ENCODE measurements at places on chromosomes 7 and 10. TPM values are rescaled to one million over a fixed set of nuclear protein-coding genes. Genes with fewer than 3 reads are reported as not detected.

GRCh38 chr10:50398381-50398780, 147.1 kb upstream of the ASAH2 start:
- peak; percentile 44 for DNase-seq
- H3K4me1 ChIP-seq = peaks cover 10% of the 10 kb centered on the region
- no peak overlapping the region for H3K4me3 ChIP-seq
- no peak overlapping the region for H3K27ac ChIP-seq
- no peaks in the 10 kb centered on the region for H3K27me3 ChIP-seq
- H3K36me3 ChIP-seq = no peaks in the 10 kb centered on the region

DNA sequence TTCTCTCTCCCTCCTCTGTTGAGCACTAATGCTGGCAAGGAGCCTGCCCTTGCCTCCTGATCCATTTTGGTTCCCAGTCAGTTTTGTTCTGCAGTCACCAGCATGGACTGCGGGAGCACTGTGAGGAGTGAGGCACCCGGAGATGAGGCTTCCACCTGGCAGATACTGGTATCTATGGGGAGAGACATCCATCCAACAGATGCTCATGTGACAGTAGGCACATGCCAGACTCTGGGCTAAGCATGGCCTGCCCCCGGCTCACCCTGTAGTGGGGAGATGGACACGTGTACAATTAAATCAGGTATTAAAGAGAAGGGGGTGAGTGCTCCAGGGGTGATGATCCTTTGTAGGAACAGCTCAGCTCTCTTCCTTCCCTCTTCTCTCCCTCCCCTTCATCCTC, 74.0 kb upstream of the PODXL start:
- DNase-seq = no peak
- H3K4me3 ChIP-seq = no peak overlapping the region
- no peaks in the 10 kb centered on the region for H3K36me3 ChIP-seq
- peaks cover 52% of the 10 kb centered on the region for H3K4me1 ChIP-seq
- peak overlapping the region; percentile 77 for H3K27ac ChIP-seq
- H3K27me3 ChIP-seq = no peaks in the 10 kb centered on the region

DNA sequence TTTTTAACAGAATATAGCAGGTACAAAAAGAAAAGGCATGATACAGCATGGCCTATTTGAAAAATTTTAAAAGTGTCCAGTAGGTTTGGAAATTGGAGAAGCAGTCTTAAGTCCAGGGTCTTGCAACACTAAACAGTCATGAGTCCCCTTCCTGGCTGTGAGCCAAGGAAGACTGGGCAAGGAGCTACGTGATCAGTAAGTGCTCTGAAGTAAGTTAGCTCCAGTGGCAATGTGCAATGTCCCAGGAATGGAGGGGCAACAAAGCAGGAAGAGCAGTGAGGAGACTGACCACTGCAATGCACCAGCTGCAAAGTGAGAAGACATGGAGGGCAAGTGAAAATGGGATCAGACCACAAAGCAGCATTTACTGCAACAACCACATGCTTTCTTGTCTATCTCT, 72.9 kb upstream of the GRID1 start:
- H3K36me3 ChIP-seq = peaks cover 29% of the 10 kb centered on the region
- H3K27ac ChIP-seq = no peak overlapping the region
- no peaks in the 10 kb centered on the region for H3K27me3 ChIP-seq
- no peak overlapping the region for H3K4me3 ChIP-seq
- no peak for DNase-seq

DNA sequence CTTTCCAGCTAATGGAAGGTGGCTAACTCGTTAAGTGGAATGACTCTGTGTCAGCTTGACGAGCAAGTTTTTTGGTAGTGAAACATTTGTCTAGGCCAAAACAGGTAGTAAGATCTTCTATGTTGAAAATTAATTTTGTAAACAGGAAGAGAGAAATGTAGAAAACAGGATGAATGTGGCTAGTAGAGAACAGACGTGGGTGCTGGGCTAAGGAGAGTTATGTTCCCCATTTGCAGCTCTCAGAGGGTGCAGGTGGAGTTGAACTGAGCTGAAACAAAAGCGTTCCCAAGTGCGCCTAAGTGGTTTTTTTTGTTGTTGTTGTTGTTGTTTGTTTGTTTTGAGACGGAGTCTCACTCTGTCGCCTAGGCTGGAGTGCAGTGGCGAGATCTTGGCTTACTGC, 59.5 kb upstream of the SRPK2 start:
- no peaks in the 10 kb centered on the region for H3K36me3 ChIP-seq
- no peaks in the 10 kb centered on the region for H3K4me1 ChIP-seq
- no peak overlapping the region for H3K4me3 ChIP-seq

DNA sequence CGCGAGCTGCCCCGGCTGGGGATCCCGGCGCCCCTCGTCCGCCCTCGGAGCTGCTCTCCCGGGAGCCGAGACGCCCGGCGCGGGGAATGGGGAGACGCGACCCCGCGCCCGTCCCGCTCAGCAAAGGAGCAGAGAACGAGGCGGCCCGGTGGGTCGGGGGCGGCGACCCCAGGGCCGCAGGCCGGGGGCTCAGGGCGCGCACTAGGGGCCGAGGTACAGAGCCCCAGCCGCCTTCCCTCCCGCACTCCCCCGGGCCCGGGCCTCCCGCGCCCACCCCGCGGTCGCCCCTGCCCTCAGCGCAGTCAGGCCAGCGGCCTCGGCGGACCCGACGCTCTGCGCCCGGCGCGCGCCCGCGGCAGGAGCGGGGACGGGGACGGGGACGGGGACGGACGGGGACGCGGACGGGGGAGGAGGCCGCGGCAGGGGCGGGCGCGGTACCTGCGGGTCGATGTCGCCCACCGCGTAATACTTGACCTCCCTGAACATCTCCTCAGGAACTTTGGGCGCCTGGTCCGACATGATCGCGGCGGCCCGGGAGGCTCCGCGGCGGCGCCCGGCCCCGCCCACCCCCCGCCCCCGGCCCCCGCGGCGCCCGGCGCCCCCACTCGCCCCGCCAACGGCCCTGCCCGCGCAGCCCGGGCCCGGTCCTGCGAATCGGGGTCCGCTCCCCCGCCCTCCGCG, 373 bp downstream of the PAXIP1 start:
- no peaks in the 10 kb centered on the region for H3K27me3 ChIP-seq
- peaks cover 11% of the 10 kb centered on the region for H3K4me1 ChIP-seq
- H3K27ac ChIP-seq = no peak overlapping the region
- peaks cover 3% of the 10 kb centered on the region for H3K36me3 ChIP-seq

- H3K27me3 ChIP-seq = no peaks in the 10 kb centered on the region
- H3K4me3 ChIP-seq = no peak overlapping the region
- DNase-seq = no peak
Observed at GRCh38 chr7:131097662-131098376, 229.9 kb upstream of the MKLN1 start.

GRCh38 chr7:130894146-130894908, 160.3 kb upstream of the KLF14 start:
- H3K27me3 ChIP-seq = no peaks in the 10 kb centered on the region
- H3K4me3 ChIP-seq = no peak overlapping the region
- peak overlapping the region; percentile 62 for H3K27ac ChIP-seq

- no peaks in the 10 kb centered on the region for H3K4me1 ChIP-seq
- no peak overlapping the region for H3K27ac ChIP-seq
- no peak for DNase-seq
- H3K36me3 ChIP-seq = no peaks in the 10 kb centered on the region
Observed at GRCh38 chr10:100600218-100600617, 64.5 kb downstream of the HIF1AN start.

- no peaks in the 10 kb centered on the region for H3K36me3 ChIP-seq
- H3K4me1 ChIP-seq = peaks cover 7% of the 10 kb centered on the region
Observed at GRCh38 chr7:134548877-134549276, at the start of gene AKR1B15. Gene AKR1B15, plus strand, starts transcription at chr7:134549110. Its CDS starts 15,510 bp downstream, at chr7:134564620.

DNA sequence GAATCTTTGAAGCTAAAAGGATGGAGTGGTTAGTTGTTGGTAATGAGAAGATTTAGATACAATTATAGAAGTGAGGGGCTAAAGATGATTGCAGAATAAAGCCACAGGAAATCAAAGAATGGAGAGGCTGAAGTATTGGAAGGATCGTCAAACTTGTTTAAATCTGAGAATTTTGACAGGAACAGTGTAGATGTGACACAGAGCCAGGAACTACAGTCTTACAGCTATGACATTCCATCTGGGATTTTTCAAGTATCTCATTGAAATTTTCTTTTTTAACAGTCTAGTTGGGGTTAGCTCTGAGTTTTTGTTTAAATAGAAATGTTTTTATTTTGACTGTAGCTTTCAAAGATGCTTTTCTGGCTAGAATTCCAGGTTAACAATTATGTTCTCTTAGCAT, 181.4 kb downstream of the NRG3 start:
- H3K4me3 ChIP-seq = no peak overlapping the region
- H3K36me3 ChIP-seq = no peaks in the 10 kb centered on the region
- no peak overlapping the region for H3K27ac ChIP-seq
- no peak for DNase-seq
- no peaks in the 10 kb centered on the region for H3K4me1 ChIP-seq

DNA sequence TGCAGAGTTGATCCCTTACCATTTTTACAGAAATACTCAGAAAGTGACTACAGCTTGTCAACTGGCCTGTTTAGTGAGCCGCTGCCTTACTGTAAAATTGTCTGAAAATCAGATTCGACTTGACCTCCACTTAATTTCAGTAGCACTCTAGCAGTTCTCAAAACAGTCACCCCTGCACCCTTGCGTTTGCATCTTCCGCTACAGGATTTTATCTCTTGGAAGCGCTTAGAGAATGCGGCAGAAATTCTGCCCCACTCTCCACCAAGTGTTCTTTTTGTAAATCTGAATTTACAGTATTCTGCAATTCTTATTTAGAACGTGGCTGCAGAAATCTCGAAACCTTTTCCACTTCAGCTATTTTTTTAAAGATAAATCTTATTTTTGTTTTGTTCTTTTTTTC, 1.9 kb upstream of the TWIST1 start:
- peaks cover 13% of the 10 kb centered on the region for H3K4me1 ChIP-seq
- no peak for DNase-seq
- H3K27ac ChIP-seq = no peak overlapping the region
- peaks cover 77% of the 10 kb centered on the region for H3K27me3 ChIP-seq

DNA sequence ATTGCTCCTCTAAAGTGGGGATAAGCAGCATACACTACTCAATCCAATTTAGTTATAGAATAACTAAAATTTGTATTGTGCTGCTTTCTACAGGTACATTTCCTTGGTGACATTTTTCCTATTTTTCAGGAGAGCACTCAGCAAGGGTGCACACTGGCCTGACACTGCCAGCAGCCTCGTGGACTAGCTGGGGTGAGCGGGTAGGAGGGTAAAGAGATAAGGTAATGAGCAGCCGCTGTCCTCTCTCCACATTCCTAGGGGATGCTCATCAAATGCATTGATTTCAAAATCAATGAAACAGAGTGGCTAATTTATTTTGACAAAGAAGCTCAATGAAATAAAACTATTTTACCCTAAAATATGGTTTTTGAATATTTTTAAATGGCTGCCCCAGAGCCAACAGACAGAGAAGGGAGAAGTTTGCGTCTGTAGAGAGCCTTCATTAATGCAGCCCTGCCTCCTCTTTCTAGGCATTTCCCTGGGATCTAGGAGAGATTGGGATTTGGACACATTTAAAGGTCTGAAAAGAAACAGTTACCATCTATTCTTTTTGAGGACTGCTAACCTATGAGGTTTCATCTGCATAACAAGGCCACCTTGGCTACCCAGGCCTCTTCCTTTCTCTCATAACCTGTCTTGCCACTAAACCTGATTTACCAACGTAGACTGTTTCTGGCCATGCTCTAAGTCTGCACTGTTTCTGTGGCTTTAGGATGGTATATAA, 561.0 kb downstream of the IPMK start:
- no peak for DNase-seq
- H3K36me3 ChIP-seq = no peaks in the 10 kb centered on the region
- no peaks in the 10 kb centered on the region for H3K27me3 ChIP-seq
- H3K27ac ChIP-seq = no peak overlapping the region

DNA sequence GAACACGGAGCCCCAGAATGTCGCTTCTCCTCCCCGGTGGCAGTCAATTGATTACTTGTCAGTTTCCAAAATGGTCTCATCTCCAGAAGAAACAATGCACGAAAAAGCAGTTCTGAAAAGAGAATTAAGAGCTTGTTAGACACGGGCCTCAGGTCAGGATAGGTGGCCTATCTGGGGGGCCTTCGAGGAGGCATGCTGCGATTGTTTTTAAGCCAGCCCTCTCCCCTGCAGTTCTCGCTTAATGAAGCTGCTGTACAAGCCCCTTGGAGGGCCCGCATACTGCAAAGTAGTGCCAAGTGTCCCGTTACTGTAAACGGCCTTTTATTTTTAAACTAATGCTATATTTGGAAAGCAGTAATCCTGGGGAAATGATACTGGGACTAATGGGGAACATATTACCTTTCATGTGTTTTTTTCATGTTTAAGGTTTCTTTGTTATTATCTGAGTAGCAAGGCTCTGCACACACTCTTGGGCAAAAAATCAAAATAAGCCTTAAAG, 114.8 kb upstream of the TCF7L2 start:
- no peak overlapping the region for H3K4me3 ChIP-seq
- no peaks in the 10 kb centered on the region for H3K4me1 ChIP-seq
- no peaks in the 10 kb centered on the region for H3K27me3 ChIP-seq

GRCh38 chr7:12289996-12290395, 78.9 kb downstream of the TMEM106B start:
- peaks cover 4% of the 10 kb centered on the region for H3K27me3 ChIP-seq
- no peak overlapping the region for H3K27ac ChIP-seq
- H3K36me3 ChIP-seq = no peaks in the 10 kb centered on the region
- no peak overlapping the region for H3K4me3 ChIP-seq
- no peak for DNase-seq

DNA sequence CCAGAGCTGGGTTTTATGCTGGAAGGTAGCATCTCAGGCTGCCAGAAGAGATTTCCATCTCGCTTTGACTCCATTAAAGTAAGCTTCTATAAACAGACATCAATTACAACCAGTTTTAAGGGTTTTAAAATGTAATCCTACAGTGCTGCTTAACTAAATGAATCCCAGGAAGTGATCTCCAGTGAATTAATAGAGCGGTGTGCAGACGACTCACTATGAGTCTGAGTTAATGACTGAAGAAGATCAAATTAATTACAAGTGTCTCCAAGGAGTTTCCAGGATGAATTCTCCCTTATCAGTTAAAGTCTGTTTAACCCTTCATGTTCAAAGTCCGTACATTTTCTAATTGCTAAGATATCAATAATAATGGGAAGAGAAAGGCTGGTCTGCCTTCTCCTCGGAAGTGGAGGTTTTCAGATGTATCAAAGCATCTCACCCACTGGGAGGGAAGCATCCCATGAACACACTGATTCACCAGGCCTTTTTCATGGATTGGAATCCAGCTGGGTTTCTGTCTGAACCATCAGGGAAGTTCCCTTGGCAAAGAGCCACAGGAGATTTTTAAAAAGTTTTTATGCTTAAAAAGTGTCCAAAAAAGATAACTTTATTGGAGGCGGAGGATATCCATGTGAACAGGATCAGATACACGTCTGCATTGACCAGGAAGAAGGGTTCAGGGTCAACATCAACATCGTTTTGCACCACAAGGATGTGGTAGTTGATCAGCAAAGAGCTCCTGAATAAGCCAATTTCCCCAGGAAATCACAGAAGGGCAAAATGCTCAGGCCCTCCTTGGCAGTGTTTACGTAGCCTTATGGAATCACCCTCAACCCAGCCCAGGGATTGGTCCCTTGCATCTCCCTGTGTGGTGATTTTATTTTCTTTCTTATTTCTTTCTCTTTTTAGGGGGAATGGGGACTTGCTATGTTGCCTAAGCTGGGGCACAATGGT, 288.2 kb downstream of the POU6F2 start:
- no peaks in the 10 kb centered on the region for H3K27me3 ChIP-seq
- H3K4me1 ChIP-seq = no peaks in the 10 kb centered on the region
- DNase-seq = no peak
- no peaks in the 10 kb centered on the region for H3K36me3 ChIP-seq

TRIM4 gene
- total RNA-seq = 19.1 TPM

CTAGE4 gene
- 0.30 TPM for total RNA-seq

TRIM73 gene
- total RNA-seq = 1.2 TPM

DENND2A gene
- not detected for total RNA-seq

PLXNA4 gene
- 20.4 TPM for total RNA-seq

GPR37 gene
- total RNA-seq = 2.1 TPM

FKBP6 gene
- not detected for total RNA-seq

MEOX2 gene
- total RNA-seq = 47.8 TPM

HYAL4 gene
- not detected for total RNA-seq

Measured in endothelial cell of umbilical vein (primary cell).